ENCODE measurements at places on chromosomes 2 and 18.

GRCh38 chr2:10264506-10265328 lies 38.0 kb upstream of the HPCAL1 start:
- no peak overlapping the region for H3K4me3 ChIP-seq
- no peaks in the 10 kb centered on the region for H3K27me3 ChIP-seq
- H3K4me1 ChIP-seq, result no peaks in the 10 kb centered on the region
- no peaks in the 10 kb centered on the region for H3K36me3 ChIP-seq
- H3K27ac ChIP-seq, result no peak overlapping the region

- H3K27ac ChIP-seq, result no peak overlapping the region
- H3K36me3 ChIP-seq, result peaks cover 2% of the 10 kb centered on the region
- no peak overlapping the region for H3K4me3 ChIP-seq
- H3K27me3 ChIP-seq, result no peaks in the 10 kb centered on the region
Observed at GRCh38 chr2:74021407-74021755, 36.7 kb downstream of the TET3 start.

DNA sequence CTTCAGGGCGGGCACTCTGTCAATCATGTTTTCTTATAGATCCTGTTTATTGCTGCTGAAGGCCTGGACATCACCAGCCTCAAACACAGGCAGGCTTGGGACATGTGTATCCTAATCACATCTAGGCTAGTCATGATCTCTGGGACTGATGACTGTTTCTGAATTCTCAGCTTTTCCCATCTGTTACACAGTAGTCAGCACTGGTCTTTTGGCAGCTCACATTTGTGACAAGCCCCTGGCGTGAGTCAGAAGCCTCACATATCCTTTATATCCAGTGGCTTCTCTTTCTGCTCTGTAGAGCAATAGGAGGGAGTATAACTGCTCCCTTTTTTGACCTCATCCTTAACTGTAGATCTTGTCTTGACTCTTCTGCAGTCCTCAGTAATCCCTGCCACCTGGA lies 4.5 kb downstream of the SEMA4F start:
- no peak overlapping the region for H3K4me3 ChIP-seq
- H3K36me3 ChIP-seq, result no peaks in the 10 kb centered on the region
- H3K4me1 ChIP-seq, result no peaks in the 10 kb centered on the region
- peaks cover 15% of the 10 kb centered on the region for H3K27me3 ChIP-seq

DNA sequence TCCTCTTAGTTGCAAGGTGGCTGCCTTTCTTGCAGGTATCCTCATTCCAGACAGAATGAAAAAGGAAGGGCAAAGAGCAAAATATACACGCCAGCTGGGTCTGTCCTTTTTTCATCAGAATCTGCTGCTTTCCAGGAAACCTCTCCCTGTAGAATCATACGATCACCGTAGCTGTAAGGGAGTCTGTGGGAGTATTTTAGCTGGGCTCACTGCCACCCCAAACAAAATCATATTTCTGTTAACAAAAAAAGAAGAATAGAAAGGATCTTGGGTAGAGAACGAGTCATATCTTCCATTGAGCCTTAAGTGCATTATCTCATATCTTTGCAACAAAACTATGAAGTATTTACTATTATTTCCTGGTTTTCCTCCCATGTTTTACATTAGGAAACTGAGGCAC lies 15.0 kb upstream of the TANC1 start:
- no peak for DNase-seq
- H3K36me3 ChIP-seq, result 0 out of 3 replicates have a peak, but pooled peaks cover 1% of the 10 kb centered on the region
- no peak overlapping the region for H3K27ac ChIP-seq
- H3K27me3 ChIP-seq, result no peaks in the 10 kb centered on the region
- H3K4me3 ChIP-seq, result no peak overlapping the region

- no peak overlapping the region for H3K4me3 ChIP-seq
- H3K4me1 ChIP-seq, result no peaks in the 10 kb centered on the region
- no peak overlapping the region for H3K27ac ChIP-seq
- H3K36me3 ChIP-seq, result no peaks in the 10 kb centered on the region
Observed at GRCh38 chr2:239938651-239939486, 86.3 kb downstream of the NDUFA10 start.

GRCh38 chr18:10285283-10285640 lies 169.2 kb upstream of the APCDD1 start:
- H3K4me3 ChIP-seq, result no peak overlapping the region
- H3K27me3 ChIP-seq, result no peaks in the 10 kb centered on the region
- H3K27ac ChIP-seq, result no peak overlapping the region
- H3K36me3 ChIP-seq, result peaks cover 10% of the 10 kb centered on the region
- DNase-seq, result no peak

DNA sequence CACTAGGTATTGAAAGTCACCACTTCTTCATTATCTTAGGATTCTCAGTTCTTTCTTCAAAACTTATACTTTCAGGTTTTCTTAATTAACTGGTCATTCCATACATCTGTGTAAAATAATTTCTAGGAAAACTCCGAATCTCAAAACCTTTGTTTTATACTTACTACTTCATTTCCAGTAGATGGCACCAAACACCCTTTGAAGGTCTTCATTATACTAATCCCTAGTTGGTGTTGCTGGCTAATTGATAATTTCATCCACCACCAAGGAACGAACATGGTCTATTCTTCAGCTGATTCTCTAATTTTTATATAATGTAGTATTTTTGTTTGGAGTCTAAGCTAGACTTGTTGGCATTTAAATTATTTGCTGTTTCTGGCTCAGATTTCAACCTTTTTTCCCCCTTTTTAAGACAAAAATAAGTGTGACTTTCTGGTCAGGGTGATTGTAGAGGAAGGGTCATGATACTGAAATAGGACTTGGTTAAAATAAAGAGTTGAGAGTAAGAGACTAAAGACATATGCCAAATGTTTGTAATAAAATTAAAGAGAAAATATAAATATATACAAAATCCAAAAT lies 2.8 kb upstream of the MXD1 start:
- H3K36me3 ChIP-seq, result peaks cover 16% of the 10 kb centered on the region
- no peak overlapping the region for H3K27ac ChIP-seq
- H3K4me3 ChIP-seq, result no peak overlapping the region
- H3K27me3 ChIP-seq, result no peaks in the 10 kb centered on the region
- no peaks in the 10 kb centered on the region for H3K4me1 ChIP-seq

GRCh38 chr18:13214609-13215008 lies 4.0 kb upstream of the LDLRAD4 start:
- no peak overlapping the region for H3K4me3 ChIP-seq
- peaks cover 16% of the 10 kb centered on the region for H3K27me3 ChIP-seq
- no peaks in the 10 kb centered on the region for H3K4me1 ChIP-seq

GRCh38 chr2:38232454-38232853 lies 144.6 kb downstream of the ATL2 start:
- peaks cover 4% of the 10 kb centered on the region for H3K36me3 ChIP-seq
- no peak overlapping the region for H3K27ac ChIP-seq
- no peaks in the 10 kb centered on the region for H3K27me3 ChIP-seq

- no peaks in the 10 kb centered on the region for H3K27me3 ChIP-seq
- DNase-seq, result peak; percentile 75
- H3K36me3 ChIP-seq, result no peaks in the 10 kb centered on the region
- no peak overlapping the region for H3K27ac ChIP-seq
- H3K4me3 ChIP-seq, result no peak overlapping the region
- no peaks in the 10 kb centered on the region for H3K4me1 ChIP-seq
Observed at GRCh38 chr18:65725251-65726050, 25.4 kb upstream of the CDH7 start.

GRCh38 chr2:101823859-101824258 lies 126.4 kb downstream of the MAP4K4 start:
- peaks cover 2% of the 10 kb centered on the region for H3K4me1 ChIP-seq
- no peaks in the 10 kb centered on the region for H3K27me3 ChIP-seq
- H3K36me3 ChIP-seq, result peaks cover 21% of the 10 kb centered on the region

- H3K27ac ChIP-seq, result no peak overlapping the region
Observed at GRCh38 chr2:169979025-169979424, 151.8 kb downstream of the UBR3 start.

DNA sequence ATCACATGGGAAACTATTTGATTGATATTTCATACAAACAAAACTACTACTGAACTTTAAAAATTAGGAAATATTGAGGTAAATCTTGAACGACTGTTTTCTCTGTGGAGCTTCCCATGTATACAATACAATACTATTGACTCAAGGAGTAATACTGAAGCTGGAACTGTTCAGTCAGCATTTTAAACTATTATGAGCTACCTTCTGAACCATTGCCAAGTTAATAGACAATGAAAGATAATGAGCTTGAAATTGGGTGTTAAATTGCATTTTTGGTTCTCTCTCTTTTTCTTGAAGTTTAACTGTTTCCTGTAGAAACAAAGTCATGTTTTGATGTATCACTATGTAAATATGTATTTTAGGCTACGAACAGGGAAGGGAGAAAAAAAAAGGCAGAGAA lies 569.2 kb downstream of the ZEB2 start:
- H3K27me3 ChIP-seq, result no peaks in the 10 kb centered on the region
- no peak overlapping the region for H3K4me3 ChIP-seq
- H3K36me3 ChIP-seq, result no peaks in the 10 kb centered on the region
- no peaks in the 10 kb centered on the region for H3K4me1 ChIP-seq

DNA sequence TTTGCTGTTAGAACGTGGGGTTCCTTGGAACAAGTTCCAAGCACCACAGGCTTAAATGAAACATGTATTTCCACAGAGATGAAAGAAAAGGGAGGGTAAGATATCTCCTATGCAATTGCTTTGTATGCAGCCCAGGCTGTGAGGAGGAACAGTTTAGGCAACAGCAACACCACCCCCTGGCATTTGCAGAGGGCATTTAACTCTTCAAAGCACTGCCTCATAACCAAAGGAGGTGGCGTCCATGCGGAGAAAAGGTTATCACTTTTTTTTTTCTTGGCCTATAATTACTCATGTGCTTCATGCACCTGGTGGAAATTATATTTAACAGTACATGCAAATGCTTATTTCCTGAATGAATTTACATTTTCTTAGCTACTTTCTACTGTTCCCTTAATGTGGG lies 286.0 kb downstream of the LPIN1 start:
- no peaks in the 10 kb centered on the region for H3K4me1 ChIP-seq
- H3K27ac ChIP-seq, result no peak overlapping the region
- no peak for DNase-seq
- H3K27me3 ChIP-seq, result no peaks in the 10 kb centered on the region
- no peak overlapping the region for H3K4me3 ChIP-seq
- no peaks in the 10 kb centered on the region for H3K36me3 ChIP-seq

DNA sequence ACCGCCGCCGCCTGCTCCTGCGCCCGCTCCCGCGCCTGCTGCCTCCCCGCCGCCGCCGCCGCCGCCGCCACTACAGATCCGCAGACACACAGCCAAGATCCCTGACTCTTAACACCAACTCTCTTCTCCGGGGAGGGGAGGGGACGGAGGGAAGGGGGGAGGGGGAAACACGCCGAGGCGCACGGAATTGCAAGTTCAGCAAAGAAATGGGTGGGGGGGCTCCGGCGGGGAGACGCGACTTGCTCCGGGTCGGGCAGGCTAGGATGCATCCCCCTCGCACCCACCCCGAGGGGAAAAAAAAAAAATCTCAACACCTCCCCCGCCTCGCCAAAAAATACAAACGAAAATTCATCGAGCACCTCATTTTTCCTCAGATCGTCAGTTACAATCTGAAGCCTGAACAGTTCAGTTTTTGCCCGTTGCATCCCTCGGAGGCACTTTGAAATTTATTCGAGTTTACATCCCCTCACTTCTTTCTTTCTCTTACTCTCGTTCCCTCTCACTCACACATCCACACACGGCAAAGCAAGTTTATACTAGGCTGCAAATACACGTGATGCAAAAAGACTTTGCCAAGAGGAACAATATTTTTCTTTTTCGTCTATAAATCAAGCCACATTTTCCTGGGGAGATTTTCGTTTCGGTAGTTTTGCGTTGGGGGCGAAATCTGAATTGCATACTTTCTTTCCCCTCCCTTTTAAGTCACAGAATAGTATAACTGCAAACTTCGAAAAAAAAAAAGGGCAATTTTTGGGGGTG lies at the start of gene TCF4:
TCF4 (minus strand) TSS at position 82 of the 759 bp plus-strand sequence. CDS start 1,076 bp downstream, outside the sequence.
- H3K4me1 ChIP-seq, result peaks cover 4% of the 10 kb centered on the region
- no peaks in the 10 kb centered on the region for H3K27me3 ChIP-seq
- peak within 1 kb of the TSS; percentile 91 for H3K27ac ChIP-seq
- H3K36me3 ChIP-seq, result peaks cover 18% of the 10 kb centered on the region
- DNase-seq, result peak; percentile 73
- H3K4me3 ChIP-seq, result peak within 1 kb of the TSS; percentile 86

DNA sequence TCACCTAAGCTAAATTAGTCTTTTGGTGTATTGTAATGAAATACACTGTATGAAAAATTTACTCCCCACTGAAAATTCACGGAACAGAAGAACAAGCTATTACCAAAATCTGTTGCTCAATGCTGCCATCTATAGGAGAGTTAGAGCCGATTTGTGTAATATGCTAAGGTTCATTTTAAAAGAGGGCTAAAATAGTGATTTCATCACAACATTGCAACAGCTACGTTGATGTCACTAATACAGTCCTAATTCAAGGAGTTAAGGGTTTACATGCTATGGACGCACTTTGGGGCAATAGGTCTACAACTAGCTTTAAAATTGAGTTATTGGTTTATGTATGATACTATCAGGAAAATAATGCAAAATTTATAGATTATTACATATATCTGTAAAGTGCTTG lies 3.0 kb upstream of the IRS1 start:
- no peaks in the 10 kb centered on the region for H3K27me3 ChIP-seq
- H3K4me3 ChIP-seq, result no peak overlapping the region
- no peak overlapping the region for H3K27ac ChIP-seq
- no peaks in the 10 kb centered on the region for H3K4me1 ChIP-seq
- no peak for DNase-seq
- peaks cover 4% of the 10 kb centered on the region for H3K36me3 ChIP-seq

DNA sequence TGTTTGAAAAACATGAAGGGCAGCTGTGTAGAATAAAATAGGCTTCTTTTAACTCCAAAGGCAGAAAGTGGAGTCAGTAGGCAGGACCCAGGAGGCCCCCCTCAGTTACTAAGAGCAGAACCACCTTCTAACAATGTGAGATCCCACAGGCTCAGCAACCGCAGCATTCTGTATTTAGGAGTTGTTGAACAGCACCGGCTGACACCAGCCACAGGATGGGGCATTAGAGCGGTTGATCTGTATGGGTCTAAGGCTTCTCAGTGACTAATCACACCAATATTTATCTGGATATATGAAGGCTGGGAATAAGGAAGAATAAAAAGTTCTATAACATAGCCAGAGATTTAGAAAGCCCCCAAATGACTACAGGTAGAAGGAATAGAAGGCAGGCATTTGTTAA lies 51.7 kb downstream of the MYO5B start:
- no peak overlapping the region for H3K27ac ChIP-seq
- no peaks in the 10 kb centered on the region for H3K27me3 ChIP-seq
- no peak for DNase-seq
- no peaks in the 10 kb centered on the region for H3K36me3 ChIP-seq
- no peak overlapping the region for H3K4me3 ChIP-seq

DNA sequence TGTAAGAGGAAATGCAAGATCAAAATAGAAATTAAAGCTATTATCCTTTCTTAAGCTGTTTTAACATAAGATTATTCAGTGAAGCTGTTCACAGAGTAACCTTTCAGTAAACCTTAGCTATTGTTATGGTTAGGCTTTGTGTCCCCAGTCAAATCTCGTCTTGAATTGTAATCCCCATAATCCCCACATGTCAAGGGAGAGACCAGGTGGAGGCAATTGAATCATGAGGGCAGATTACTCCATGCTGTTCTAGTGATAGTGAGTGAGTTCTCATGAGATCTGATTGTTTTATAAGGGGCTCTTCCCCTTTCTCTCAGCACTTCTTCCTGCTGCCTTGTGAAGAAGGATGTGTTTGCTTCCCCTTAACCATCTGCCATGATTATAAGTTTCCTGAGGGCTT lies 424.4 kb downstream of the DSEL start:
- H3K27me3 ChIP-seq, result no peaks in the 10 kb centered on the region
- H3K4me3 ChIP-seq, result no peak overlapping the region
- DNase-seq, result no peak
- peaks cover 6% of the 10 kb centered on the region for H3K36me3 ChIP-seq
- no peaks in the 10 kb centered on the region for H3K4me1 ChIP-seq
